ENCODE measurements at places on chromosomes 5 and 9.
A peak's percentile ranks its signal among the peaks of the same experiment; 100 is the strongest.

GRCh38 chr5:132662925-132663770 lies 5.2 kb downstream of the IL13 start:
- peak; percentile 73 for DNase-seq

DNA sequence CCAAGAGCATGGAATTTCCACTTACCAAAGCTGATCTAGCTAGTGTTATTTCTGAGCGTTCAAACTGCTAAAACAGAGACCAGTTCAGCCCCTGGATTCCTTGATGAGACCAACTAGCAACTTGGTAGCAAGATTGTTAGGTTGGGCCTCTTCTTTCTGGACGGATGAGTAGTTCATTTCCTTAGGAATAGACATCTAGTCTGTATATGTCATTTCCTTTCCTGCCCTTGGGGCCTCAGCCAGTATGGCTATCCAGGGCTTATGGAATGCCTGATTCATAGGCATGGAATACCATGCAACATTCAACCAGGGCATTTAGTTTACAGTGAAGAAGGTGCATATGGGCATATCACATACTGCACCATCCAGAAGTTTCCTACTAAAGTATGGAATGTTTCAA lies 14.5 kb upstream of the LPAR1 start:
- no peak for DNase-seq

DNA sequence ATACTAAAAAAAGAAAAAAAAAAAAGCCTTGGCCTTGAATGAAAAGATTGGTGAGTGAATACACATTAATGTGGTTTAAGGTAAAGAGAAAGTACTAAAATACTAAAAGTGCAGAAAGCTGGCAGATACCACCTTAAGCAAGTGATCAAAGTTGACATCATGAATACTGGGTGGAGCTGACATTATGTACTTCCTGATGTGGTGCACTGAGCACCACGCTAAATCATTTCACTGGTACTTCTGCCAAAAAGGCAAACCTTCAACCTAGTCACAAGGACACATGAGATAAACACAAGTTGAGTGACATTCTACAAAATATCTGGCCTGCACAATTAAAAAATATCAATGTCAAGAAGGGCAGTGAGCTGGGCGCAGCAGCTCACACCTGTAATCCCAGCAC lies 33.8 kb upstream of the PANK3 start:
- no peak for DNase-seq

DNA sequence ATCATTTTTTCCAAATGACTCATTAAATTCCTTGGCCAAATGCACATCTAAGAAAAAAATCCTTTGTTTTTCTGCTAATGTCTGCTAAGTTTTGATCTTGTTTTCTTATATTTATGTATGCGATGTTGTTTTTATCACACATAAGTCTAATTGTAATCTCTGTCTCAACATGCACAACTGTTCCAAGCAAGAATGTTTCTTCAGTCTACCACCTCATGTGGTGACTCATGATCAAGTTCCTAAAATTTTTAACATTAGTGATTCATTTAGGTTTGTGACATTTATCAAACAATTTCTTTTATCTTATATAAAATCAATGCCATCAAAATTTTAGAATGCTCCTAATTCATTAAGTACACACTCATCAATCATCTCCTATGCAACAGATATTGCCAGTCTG lies 763.9 kb upstream of the FAM174A start:
- DNase-seq: no peak

- DNase-seq: no peak
Measured at GRCh38 chr9:130488621-130489330, 44.0 kb downstream of the ASS1 start.

DNA sequence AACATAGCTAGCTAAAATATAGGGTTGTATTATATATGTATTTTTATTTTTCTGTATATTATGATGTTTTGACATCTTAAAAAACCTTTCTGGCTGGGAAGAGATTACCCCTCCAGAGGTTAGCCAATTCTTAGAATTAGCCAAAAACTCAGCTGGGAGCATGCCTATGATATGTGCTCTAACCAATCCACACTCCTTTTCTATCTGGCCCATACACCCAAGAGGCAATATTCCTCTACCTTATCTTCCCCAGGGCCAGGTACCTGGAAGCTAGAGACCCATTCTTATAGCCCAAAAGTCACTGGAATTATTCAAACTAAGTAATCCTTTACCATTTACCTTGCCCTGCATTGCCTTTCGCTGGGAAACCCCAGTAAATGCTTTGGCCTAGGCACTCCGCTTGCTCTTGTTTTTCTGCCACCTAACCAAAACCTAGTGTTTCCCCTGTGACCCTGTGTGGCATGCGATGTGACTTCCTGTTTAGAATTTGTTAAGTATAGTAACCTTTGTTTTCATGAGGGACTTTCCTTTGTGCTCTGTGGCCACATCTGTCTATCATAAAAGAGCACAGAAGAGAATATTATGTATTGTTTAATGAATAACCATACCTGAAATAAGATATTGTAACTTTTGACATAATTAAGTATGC lies 37.4 kb downstream of the CSNK1G3 start:
- DNase-seq: peak; percentile 78

DNA sequence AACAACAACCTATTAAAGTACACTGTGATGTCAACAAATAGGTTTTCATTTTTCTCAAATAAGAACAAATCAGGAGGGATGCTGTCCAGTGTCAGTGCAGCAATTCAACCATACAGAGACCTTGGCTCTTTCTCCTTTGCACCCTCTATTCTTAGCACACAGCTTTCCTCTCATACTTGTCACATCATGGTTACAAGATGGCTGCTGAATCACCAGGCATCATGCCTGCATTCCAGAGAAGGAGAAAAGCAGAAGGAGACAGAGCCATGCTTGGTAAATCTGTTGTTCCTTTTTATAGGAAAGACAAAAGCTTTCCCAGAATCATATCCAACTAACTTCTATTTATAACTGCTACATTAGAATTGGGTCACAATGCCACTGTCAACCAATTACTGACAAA lies 124.7 kb upstream of the VLDLR start:
- DNase-seq: no peak
